Tracheal epithelial cell (primary cell): ENCODE measurements at places on chromosomes 7 and 10. TPM values are rescaled to one million over a fixed set of nuclear protein-coding genes. Genes with fewer than 3 reads are reported as not detected.

HMX2 gene
- total RNA-seq: not detected in 2 replicates

RADIL gene
- total RNA-seq: not detected in 2 replicates

GSTO1 gene
- total RNA-seq: 122 and 180 TPM in 2 replicates

STK32C gene
- total RNA-seq: 7.2 and 14.2 TPM in 2 replicates

C1QL3 gene
- 0.48 TPM in 1 of 2 replicates, not detected in the other for total RNA-seq

ABCA13 gene
- 0.24 and 1.5 TPM in 2 replicates for total RNA-seq

TEX47 gene
- not detected in 2 replicates for total RNA-seq

OR2A1 gene
- not detected in 2 replicates for total RNA-seq

CCNY gene
- 49.4 and 57.5 TPM in 2 replicates for total RNA-seq

OSBPL3 gene
- total RNA-seq: 24.6 and 33.9 TPM in 2 replicates

CTBP2 gene
- total RNA-seq: 105 and 125 TPM in 2 replicates

TMEM273 gene
- 0.48 TPM in 1 of 2 replicates, not detected in the other for total RNA-seq

STYXL1 gene
- total RNA-seq: 35.0 and 50.8 TPM in 2 replicates
